Kidney epithelial cell (primary cell): ENCODE measurements at places on chromosomes 6 and 20. TPM values are rescaled to one million over a fixed set of nuclear protein-coding genes. Genes with fewer than 3 reads are reported as not detected.

GRCh38 chr20:60104993-60105803 is 147.0 kb downstream of the CDH26 start:
- no peak for DNase-seq

DNA sequence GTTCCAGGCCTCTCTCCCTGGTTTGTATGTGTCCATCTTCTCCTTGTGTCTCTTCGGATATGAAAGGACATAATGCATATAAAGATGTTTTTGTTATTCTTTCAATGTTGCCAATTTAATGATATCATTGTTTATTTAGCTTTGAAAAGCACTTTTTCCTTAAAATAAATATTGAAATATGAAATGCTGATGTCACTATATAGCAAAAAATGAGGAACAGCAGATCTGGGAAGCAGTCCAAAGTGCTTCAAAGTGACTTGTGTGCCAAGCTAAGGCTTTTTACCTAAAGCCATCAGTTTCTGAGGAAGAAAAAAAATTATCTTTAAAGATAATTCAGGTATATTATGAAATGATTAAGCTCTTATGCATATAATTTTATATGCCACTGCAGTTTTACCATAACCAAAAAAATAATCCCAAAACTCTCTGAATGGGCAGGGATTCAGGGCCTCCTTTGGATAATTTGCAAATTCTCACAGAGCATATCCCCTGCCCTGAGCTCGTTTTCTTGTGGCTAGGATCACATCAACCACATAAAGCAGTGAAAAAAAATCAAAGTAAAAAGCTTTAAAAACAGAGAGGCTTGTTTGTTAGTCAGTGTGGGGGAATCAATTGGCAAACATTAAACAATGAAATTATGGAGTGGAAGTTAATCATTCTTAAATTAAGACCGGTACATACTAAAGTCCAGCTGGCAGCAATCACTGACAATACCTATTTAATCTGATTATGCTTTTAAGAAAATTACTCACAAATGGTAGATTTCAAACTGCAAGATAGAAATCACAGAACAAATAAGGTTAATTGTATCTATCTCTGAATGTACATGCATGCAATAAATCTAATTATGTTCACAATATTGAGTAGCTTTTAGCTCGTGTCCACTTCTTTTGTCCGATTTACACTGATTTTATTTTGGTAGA is 1027.9 kb upstream of the ADGRB3 start:
- DNase-seq: no peak

- DNase-seq: no peak
These were observed 27.4 kb downstream of the NTSR1 start for GRCh38 chr20:62736026-62736406.

GRCh38 chr6:170370416-170370815 is 63.9 kb downstream of the FAM120B start:
- no peak for DNase-seq

- no peak for DNase-seq
These were observed 80.2 kb downstream of the AFDN start for GRCh38 chr6:167906899-167907298.

- no peak for DNase-seq
These were observed 158.3 kb upstream of the CST7 start for GRCh38 chr20:24790746-24791283.

DNA sequence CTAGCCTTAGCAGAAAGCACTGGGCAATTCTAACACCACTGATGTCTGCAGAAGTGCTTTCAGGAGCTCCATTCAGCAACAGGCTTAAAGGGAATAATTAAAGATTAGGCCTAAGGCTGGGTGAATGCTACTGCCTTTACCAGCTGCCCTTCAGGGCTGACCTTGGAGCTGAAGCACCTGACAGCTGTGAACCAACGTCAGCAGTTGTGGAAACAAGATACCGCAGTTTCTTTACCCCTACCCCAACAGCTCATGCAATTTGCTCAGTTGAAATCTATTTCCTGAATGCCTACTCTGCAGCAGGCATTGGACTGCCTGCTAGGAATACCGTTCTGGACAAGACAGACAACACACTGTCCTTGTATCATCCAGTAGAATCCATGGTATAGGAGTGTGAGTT is 51.5 kb upstream of the ADTRP start:
- no peak for DNase-seq

- no peak for DNase-seq
These were observed 62.7 kb upstream of the XRN2 start for GRCh38 chr20:21240394-21240793.

DNA sequence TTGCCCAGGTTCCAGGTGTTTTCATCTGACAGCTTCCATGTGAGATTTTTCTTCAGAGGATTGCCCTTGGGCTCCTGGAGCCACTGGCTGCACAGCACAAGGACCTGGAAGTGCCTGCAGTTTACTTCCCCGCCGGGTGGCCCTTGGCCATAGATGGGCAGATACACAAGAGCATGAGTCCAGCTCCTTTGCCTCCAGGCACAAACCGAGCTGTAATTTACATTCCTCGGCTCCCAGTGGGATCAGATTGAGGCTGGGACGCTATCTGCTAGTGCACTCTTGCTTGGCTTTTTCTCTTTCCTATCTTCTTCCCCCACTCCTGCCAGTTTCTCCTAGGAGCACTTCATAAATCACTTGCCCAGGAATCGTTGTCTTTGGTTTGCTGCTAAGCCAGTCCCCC is 85.4 kb upstream of the RALY start:
- no peak for DNase-seq

GRCh38 chr6:139533573-139534471 is 159.4 kb upstream of the CITED2 start:
- peak; percentile 66 for DNase-seq

DNA sequence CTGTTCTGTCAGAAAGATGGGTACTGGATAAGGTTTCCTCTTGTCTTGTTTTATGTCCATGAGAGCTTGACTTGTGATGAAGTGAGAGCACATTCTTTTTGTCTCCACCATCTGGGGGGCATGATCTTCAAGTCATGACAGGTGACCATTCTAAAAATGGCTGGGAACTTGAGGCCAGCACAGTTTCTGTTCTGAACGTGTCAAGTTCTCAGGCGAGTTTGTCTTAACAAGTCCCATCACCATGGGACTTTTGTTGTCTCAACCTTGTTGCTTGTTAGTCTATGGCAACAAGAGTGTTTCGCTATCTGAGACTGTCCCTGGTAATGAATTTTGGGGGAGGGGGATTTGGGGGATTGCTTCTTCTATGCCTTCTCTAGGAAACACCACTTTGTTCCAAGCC is 25.6 kb upstream of the ENPP4 start:
- DNase-seq: no peak

Gene SAMD3
- total RNA-seq: 0.07 TPM in 1 of 2 replicates, not detected in the other

Gene TINAG
- 0.75 and 1.3 TPM in 2 replicates for total RNA-seq

Gene C6orf58
- not detected in 2 replicates for total RNA-seq
